Activated naive CD4-positive, alpha-beta T cell treated with Interleukin-2 at 50 U/mL for 16 hours (primary cell): ENCODE measurements at places on chromosomes 5 and 9.

- DNase-seq: no peak
These were observed 84.4 kb downstream of the CNTLN start for GRCh38 chr9:17219261-17219660.

GRCh38 chr5:94885931-94886330 is 267.5 kb downstream of the SLF1 start:
- DNase-seq: no peak

- no peak for DNase-seq
These were observed 66.1 kb downstream of the DCP2 start for GRCh38 chr5:113042491-113043243.

DNA sequence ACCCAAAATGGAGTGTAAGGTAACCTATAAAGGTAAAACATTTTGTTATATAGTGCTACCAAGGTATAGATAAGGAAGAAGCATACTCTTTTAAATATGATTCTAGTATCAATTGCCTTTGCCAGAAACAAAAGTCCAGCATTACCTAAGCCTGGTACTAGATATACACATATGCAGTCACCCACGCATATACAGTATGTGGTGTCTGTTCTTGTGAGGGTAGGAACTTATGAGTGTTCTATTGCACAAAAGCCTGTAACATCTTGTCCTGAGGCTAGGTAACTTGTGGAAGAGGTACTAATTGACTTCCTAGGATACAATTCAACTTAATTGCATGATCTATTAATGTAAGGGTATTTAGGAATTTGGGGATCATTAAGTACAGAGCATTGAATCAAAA is 31.3 kb upstream of the IFNE start:
- DNase-seq: no peak

- no peak for DNase-seq
These were observed 33.2 kb downstream of the DAP start for GRCh38 chr5:10727861-10728260.

DNA sequence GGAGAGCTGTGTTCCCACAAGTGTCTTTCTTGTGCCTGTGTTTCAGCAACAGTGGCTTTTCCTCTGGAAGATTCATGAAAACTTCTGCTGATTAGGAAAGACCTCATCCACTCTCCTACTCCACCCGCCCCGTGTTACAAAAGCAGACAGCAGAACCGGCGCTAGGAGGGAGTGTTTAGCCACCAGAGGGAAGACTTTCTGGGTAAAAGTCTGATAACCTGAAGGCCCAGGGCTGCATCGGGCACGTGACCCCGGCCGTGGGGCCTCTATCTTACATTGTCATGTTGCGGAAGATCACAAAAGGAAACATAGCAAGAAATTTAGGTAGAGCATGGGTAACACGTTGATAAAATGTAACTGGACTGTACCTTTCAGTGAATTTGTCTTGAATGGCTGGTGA is 32.0 kb upstream of the DMRT2 start:
- no peak for DNase-seq

GRCh38 chr5:180825768-180826525 is 23.3 kb upstream of the MGAT1 start:
- no peak for DNase-seq

DNA sequence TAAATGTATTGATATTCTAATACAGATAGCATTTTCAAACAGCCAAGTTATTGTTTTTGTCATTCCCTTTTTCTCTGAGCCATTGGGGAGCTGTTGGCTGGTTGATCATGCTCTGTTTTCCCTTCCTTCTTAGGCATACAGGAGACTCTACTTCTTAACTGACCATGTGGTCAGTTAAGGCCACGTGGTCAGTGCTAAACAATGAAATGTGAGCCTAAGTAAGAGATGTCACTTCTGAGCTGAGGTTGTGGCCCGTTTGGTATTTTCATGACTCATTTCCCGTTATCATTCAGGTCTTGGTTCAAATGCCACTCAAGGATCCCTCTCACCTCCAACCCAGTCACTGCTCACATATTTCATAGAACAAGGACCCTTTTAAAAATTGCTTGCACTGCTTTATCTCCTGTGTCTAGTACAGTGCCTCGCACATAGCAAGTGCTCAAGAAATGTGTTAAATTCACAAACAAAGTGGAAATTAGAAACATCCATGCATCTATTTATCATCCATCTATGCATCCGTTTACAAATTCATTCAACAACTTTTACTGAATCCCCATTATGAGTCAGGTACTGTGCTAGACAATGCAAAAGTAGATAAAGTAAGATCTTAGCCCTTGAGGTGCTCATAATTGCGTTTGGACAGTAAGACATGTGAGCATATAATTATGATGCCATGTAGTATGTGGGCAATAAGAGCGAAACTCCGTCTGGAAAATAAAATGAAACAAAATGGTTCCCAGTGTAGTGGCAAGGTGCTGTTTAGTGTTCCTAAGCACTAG is 50.7 kb downstream of the ARRDC3 start:
- DNase-seq: peak; percentile 6

GRCh38 chr9:99037769-99038483 is 67.0 kb upstream of the TGFBR1 start:
- DNase-seq: no peak

DNA sequence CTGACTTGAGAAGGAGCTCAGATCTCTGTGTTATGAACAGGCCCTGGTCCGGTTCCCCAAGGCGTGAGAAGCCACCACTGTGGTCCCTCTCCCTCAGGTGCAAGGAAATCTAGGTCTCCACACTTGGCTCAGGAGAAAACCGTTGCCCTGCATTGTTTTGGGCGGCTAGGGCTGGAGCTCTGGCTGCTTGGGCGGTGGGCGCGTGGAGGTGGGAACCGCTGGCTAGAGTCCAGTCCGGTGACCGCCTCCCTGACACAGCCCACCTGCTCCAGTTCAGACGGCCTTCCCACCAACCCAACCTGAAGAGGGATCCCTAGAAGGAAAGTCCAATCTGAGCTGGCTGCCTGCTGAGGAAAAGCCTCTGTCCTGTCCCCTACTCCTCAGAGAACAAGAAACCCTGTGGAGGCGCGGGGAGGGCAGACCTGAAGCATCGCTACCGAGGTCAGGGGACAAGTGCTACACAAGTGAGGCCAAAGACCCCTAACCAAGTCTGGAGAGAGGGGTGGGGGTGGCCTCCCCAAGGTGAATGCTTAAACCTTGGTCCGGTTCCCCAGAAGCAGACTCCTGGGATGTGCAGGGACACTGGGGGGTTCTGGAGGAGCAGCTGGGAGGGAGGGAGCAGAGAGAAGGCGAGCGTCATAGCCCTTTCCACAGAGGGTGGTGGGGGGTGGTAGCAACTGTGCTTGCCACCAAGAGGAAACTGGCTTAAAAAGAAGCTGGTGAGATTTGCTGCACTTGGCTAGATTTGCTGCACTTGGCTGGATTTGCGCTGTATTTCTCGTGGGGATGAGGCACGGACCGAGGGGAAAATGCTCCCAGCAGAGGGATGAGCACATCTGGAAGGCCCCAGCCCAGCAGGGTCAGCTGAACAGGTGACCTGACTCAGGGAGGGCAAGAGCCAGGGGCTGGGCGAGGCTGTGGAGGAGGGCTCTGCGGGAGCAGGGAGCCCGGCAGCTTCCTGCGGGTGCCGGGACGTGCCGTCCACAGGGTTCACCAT is 65.2 kb downstream of the RAPGEF1 start:
- DNase-seq: no peak

- no peak for DNase-seq
These were observed 105.0 kb upstream of the FAM120A start for GRCh38 chr9:93346231-93347112.

GRCh38 chr5:36581070-36581469 is 25.3 kb upstream of the SLC1A3 start:
- no peak for DNase-seq
